ENCODE measurements at places on chromosomes 2 and 18.

GRCh38 chr2:190459881-190460280 is 51.7 kb downstream of the MFSD6 start:
- DNase-seq: no peak

DNA sequence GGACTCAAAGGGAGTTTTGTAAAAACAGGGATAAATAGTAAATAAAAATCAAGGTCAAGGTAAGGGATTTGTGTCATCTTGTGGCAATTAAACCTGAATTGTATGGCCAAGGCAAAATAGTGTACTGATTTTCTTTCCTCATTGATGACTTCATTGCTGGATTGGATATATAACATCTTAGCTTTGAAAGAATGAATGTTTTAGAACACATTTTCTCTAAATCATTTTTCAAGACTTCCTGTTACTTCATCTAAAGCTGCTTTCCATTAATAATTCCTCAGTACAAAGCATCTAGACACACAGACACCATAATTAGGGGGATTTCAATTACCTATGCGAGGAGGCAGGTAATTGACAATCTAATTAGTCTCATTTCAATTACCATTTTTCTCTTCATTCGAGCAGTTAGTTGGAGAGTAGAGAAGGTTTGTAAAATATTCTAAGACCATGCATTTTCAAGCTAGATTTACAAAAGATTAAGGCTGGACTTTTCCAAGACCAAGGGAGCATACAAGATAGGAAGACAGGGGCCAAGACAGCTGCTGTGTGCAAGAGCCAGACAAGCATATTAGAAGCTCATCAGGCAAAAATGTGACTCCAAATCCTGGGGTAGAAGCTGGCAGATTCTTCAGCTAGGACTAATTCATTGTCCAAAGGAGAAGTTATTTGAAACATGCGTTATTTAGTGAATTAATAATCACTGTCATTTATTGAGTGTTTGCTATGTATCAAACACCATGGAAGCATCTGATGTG is 253.6 kb downstream of the EPHA4 start:
- no peak for DNase-seq

- no peak for DNase-seq
Observed at GRCh38 chr2:80548469-80548868, 243.9 kb upstream of the LRRTM1 start.

GRCh38 chr2:175853616-175853890 is 148.5 kb downstream of the LNPK start:
- DNase-seq: no peak

GRCh38 chr18:42730272-42730671 is 385.2 kb downstream of the RIT2 start:
- no peak for DNase-seq

GRCh38 chr2:56372071-56372656 is 188.4 kb downstream of the CCDC85A start:
- DNase-seq: no peak

- DNase-seq: no peak
Observed at GRCh38 chr2:239386001-239386670, 14.7 kb downstream of the HDAC4 start.

GRCh38 chr2:74947703-74948102 is 10.7 kb upstream of the POLE4 start:
- no peak for DNase-seq

GRCh38 chr2:241842620-241843211 is 16.0 kb downstream of the PDCD1 start:
- no peak for DNase-seq

GRCh38 chr18:3294435-3295080 is 32.6 kb downstream of the MYL12B start:
- DNase-seq: no peak
